ENCODE measurements at places on chromosomes 11 and 22.
A peak's percentile ranks its signal among the peaks of the same experiment; 100 is the strongest.

GRCh38 chr22:38249301-38249700 lies 23.5 kb downstream of the TMEM184B start:
- no peak for DNase-seq

DNA sequence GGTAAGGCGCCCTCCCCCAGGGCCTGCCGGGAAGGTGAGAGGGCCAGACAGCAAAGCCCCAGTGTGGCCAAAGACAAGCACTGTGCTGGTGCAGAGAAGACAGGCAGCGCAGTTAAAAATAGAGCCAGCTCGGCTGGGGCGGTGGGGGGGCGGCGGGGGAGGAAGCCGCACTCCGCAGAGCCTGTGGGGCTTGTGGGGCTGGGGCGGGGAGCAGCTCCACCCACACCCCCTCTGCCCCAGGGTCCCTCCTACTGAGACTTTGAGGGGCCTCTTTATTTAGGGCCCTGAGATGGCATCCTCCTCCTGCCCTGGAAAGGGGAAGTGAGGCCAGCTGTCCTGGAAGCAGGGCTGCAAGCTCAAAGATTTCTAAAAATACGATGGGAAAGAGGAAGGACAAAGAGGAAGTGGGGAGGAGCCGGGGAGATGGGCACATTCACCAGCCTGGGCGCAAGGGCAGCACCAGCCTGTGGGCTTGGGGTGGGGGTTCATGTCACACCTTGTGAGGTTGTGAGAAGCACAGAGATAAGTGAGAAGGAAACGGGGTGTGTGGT lies 2.6 kb downstream of the CYTH4 start:
- DNase-seq = no peak

DNA sequence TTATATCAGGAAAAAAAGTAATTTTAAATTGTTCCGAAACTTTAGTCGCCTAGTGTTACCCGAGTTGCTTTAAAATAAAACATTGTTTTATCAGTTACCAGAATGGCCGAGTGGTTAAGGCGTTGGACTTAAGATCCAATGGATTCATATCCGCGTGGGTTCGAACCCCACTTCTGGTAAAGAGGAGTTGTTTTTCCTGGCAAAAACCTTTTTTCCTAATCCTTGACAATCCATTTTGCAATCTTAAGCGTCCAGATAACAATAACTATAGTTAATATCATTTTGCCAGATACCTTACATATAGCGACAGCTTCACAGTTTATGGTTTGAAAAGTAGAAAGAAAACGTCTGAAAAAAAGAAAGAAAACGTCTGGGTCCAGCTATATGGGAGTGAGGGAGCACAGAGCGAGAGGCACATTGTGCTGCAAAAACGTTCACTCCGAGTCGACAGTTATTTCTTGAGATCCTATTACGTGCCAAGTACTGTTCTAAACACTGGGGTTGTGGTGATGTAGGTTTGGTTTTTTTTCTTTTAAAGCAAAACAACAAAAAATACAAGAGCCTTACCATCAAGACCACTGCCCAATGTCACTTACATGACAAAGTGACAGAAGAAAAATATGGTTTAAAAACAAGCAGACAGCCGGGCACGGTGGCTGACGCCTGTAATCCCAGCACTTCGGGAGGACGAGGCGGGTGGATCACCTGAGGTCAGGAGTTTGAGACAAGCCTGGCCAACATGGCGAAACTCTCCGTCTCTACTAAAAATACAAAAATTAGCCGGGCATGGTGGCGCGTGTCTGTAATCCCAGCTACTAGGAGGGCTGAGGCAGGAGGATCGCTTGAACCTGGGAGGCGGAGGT lies 40.6 kb downstream of the OR4D9 start:
- DNase-seq = no peak

DNA sequence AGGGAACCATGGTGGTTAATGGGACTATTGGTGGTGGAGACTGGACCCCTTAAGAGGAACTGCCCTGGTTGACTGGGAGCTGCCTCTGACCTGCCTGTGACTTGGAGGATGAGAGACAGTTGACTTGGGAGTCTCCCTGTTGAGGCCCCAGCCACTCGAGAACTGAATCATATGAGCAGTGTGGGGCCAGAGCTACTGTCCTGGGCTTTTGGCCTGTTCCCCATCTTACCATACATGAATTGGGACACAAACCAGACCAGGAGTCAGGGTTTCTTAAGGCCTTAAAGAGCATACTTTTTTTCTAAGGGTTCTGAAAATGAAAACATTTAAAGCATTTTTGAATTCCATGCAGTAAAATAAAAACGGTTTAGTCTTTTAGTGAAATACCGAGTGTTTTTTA lies 92.8 kb downstream of the TEAD1 start:
- DNase-seq = no peak

- no peak for DNase-seq
Measured at GRCh38 chr22:35754761-35755160, 37.1 kb downstream of the APOL5 start.

DNA sequence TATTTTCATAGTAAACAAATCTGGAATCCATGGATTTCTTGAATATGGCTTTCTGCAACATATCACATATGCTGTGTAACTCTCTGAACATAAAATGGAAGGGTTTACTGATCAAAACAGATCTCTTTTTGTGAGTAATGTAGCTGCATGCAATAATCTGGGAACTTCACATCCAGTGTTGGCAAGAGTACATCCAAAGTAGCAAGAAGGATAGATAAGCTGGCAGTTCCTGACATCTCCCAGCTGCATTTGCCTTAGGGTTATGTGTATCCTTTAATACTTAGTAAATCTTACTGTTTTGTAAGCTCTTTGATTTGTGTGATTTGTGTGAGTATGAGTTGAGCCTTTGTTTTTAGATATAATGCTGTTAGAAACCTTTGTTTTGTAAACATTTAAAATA lies 280.4 kb upstream of the CNTN5 start:
- DNase-seq = no peak

DNA sequence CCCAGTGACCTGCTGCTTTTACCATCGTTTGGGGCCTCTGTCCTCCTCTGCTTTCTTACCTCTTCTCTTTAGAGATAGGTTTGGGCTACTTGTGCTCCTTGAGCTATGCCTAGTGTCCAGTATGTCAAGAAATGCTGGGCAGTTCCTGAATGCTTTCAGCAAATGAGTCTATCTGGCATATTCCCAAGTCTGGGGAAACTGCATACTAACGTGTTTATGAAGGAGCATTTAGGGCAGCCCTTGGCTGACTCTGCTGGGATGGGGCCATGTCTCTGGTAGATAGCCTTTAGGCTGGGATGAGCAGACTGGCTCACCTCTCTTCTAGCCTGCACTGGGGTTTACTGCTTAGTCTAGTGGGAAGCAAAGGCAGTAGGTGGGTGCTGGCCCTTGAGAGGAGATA lies 43.7 kb upstream of the SUSD2 start:
- no peak for DNase-seq

GRCh38 chr11:1908618-1909017 lies 10.9 kb upstream of the TNNT3 start:
- no peak for DNase-seq

DNA sequence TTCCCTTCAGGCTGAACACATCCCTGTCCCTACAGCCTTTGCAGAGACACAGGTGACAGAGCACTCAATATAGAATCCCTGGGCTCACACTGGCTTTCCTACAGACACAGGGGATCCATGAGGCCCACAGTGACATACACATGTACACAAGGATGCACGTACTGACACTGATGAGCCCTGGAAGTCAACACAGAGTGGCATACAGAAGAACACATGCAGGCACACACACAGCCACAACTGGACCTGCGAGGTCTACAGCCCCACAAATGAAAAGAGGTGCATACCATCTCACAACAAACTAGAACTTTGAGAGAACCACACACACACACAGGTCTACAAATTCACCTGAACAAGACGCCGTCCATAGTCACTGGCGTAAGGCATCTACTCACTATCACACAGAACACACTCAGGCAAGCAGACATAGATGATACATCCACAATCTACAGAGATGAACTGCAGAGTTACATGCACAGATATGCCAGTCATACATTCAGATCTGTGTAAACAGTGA lies 3.5 kb upstream of the ZNF74 start:
- DNase-seq = no peak

DNA sequence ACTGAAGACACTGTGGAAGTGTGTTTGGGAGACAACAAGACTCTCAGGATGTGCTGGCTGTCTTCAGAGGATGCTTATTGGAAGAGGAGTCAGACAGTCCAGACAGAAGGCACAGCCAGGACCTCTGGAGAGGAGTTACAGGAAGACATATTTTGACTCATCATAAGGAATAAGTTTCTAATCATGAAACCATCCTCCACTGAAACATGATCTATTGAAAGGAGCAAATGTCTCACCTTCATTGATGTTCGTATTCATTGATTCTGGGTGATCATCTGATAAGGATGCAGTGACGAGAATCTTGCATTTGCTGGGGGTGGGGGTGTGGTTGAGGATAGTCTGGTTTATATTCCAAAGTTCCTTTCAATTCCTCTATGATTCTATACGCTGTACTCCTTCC lies 2.5 kb upstream of the CXCR5 start:
- no peak for DNase-seq

GRCh38 chr11:59302991-59303390 lies 55.7 kb upstream of the OR5AN1 start:
- DNase-seq = no peak

- DNase-seq = no peak
Measured at GRCh38 chr11:78403781-78404180, 13.8 kb downstream of the GAB2 start.

- DNase-seq = no peak
Measured at GRCh38 chr11:97516688-97517087, 1126.9 kb downstream of the JRKL start.

- no peak for DNase-seq
Measured at GRCh38 chr11:108836541-108836940, 171.7 kb downstream of the DDX10 start.

DNA sequence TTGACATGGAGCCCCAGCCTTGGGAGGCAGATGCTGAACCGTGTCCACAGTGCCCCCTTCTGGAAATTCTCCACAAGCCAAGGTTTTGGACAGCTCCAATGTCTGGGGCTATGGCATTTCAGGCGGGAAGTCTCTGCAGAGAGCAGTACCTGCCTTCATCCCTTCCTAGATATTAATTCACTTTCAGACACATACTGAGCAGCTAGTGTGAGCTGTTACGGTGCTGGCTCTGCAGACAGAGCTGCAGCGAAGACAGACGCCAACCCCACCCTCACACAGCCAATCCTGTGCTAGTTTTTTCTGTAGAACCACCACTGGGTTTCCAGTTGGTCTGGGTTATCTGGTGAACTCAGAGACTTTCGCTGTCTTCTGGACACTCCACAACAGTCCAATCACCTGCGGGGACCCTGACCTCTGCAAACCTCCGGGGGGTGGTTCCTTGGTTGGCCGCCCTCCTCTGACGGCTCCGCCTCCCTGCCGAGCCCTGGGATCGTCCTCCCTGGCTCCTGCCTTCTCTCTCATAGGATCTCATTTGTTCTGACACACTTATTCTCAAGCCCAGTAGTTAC lies 9.1 kb downstream of the LMF2 start:
- peak; percentile 40 for DNase-seq

DNA sequence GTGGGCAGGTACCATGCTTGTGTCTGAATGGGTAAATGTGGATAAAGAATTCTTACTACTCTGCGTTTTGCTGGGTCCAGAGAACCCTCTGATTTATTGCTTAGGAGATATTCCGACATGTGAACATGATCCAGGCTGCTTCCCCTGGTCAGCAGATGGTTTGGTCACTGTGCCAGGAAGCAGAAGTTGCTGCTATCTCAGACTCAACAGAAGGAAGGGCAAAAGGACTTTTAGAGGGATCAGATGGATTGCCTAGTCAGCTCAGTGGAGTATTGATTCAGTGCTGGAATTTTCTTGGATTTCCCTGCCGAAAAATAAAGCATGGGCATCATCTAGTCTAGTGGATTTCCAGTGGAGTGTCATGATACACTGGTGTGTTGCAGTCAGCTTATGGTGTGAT lies 440.1 kb downstream of the NTM start:
- DNase-seq = no peak

DNA sequence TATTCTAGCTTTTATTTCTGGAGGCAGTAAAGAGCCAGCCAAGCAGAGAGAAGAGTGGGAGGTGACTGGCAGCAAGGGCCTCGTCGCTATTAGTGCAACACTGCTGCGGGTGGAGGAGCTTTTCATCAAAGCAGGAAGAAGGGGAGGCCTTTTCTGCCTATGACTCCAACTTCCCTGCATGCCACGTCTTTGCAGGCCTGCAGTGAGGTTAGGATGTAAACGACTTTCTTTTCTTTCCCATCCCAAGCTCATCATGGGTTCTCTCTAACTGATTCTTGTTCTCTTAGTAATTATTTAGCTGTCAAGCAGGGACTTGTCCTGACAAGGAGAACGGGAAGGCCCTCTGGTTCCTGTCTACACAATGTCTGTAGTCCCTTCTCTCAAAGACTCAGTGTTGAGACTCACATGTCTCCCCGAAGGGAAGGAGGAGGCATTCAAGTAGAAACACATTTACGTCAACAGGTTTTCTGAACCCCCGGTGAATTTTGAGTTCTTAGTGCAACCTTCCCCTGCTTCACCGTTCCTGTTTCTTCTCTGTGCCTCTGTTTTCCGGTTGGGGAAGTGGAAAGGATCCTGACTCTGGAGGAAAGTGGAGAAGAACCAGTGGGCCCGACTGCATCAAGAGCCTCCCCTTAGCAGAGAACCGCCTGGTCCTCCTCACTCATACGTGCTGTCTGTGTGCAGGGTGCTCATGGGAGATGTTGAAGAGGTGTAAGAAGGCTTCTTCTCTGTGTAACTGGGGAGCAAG lies 56.9 kb downstream of the PACS1 start:
- peak; percentile 17 for DNase-seq

DNA sequence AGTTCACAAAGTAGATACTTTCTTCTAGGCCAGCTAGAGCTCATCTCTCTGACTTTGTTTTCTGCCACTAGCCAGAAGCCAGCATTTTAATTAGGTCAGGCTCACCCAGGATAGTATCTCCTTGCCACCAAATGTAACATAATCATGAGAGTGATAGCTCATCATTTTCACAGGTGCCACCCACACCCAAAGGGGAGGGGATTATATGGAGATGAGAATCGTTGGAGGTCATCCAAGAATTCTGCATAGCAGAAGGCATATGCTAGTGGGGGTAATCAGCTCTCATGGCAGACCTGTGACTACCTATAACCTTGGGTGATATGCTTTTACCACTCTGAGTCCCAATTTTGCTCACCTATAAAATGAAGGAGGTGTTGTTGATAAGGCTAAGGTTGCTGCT lies 523.0 kb downstream of the METTL15 start:
- DNase-seq = no peak

- no peak for DNase-seq
Measured at GRCh38 chr11:537622-538430, 499 bp downstream of the LRRC56 start.

- no peak for DNase-seq
Measured at GRCh38 chr11:1863352-1864216, 10.7 kb downstream of the LSP1 start.

GRCh38 chr11:33689085-33689484 lies 11.5 kb downstream of the C11orf91 start:
- DNase-seq = no peak

- DNase-seq = peak; percentile 51
Measured at GRCh38 chr11:121467965-121468364, 15.2 kb upstream of the SORL1-AS1 start.

- DNase-seq = no peak
Measured at GRCh38 chr11:126339863-126340434, 15.5 kb upstream of the ST3GAL4 start.

- DNase-seq = no peak
Measured at GRCh38 chr22:29765905-29766631, 739 bp downstream of the ZMAT5 start.

GRCh38 chr11:7965386-7965785 lies at the start of gene NLRP10:
NLRP10 (minus strand) TSS chr11:7965447; CDS start chr11:7963495, 1,952 bp downstream.
- DNase-seq = no peak
